Stimulated activated CD8-positive, alpha-beta memory T cell treated with anti-CD3 and anti-CD28 coated beads, Interleukin-7, amount 100 ng/mL, for 1 hour (primary cell): ENCODE measurements at places on chromosomes 13 and 19.
A peak's percentile ranks its signal among the peaks of the same experiment; 100 is the strongest.

DNA sequence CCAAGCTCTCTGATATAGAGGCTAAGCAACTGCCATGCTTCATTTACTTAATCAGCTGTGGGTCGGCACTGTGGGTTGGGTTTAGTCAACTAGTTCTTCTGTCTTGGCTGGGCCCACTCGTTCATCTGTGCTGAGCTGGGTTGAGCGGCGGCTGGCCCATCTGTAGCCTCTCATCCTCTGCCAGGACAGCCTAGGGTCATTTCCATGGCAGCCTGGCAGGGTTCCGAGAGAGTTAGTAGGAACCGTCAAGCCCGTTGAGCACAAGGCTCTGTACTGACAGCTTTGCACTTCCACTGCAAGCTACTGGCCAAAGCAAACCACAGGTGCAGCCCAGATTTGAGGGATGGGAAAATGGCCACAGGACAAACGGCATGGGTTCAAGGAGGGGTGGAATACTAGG, 6.6 kb upstream of the ZNF835 start:
- no peak for DNase-seq

DNA sequence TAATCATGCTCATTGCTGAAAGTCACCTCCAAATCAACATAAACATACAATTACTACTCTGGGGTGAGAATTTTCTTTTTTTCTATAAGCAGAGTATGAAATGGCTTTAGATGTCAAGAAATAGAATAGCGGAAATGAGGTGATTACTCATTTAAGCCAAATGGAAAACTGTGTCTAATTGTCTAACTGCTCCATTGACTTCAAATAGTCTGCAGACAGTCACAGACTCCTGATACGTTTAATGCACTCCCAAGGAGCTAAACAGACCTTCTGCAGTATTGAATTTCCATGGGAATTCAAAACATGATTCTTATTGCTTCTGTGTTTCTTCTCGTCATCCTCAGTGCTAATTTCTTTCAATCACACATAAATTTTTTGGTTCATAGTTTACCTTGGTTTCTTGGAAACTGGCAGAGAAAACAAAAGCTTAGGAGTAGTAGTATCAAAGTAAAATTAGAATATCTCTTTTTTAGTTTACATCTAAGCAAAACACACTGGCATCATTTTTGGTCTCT, 865.2 kb upstream of the SLC10A2 start:
- no peak for DNase-seq

GRCh38 chr13:31282741-31283455, 83.1 kb downstream of the B3GLCT start:
- DNase-seq: no peak

DNA sequence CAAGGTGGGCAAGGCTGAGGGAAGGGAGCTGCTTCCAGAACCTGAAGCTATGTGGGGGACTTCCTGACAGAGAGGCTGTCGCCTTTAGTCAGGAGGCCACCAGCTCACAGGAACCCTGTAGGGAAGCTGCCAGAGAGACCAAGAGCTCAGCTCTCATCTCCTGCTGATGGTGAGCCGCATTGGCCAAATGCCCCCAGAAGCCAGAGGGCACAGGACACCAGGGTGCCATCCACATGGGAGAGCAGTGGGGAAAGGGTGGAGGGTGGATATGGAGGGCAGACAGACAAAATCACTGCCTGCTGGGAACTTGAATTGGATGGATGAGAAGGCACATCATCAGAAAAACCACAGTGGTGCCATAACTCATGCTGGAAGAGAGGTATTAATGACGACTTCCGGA, 36.0 kb downstream of the SERP2 start:
- DNase-seq: no peak

DNA sequence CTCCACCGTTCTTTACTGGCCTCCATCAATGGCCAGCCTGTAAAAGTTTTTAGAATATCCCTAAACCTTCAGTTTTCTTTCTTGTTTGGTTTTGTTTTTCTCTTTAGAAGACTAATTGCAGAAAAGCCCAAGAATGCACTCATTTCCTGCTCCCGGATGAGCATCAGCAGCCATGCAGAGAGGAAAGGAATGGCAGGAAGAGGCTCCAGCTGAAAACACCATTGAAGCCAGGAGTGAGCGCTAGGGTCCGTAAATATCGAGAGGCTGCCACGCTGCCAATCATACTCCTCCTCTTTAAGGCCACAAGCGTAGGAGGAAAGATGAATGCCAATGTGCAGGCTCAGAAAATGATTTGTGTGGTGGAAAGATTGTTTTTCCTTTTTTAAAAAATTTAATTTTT, 57.4 kb upstream of the UBE2L5 start:
- DNase-seq: no peak

GRCh38 chr13:96925477-96925876, 68.8 kb downstream of the OXGR1 start:
- DNase-seq: no peak

DNA sequence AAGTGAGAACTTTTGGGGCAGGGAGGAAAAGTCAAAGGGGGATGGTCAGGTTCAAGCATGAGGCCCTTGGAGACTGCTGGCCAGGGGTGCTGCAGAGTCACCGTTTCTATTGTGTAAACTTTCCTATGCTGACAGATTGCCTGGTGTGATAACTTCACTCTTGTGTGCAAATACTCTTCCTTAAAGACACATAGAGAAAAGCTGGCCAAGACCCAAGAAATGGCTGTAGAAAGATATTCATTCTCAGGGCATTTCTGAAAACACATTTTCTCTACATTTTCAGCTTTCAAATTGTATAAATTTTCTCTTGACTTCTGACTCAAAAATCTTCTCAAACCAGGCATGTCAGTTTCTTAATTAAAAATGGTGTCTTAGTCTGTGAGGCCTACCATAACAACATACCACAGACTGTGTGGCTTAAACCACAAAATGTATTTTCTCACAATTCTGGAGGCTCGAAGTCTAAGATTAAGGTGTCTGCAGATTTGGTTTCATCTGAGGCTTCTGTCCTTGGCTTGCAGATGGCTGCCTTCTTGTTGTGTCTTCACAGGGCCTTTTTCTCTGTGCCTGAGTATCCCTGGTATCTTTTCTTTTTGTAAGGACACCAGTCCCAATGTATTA, 304.5 kb downstream of the KCNRG start:
- no peak for DNase-seq

DNA sequence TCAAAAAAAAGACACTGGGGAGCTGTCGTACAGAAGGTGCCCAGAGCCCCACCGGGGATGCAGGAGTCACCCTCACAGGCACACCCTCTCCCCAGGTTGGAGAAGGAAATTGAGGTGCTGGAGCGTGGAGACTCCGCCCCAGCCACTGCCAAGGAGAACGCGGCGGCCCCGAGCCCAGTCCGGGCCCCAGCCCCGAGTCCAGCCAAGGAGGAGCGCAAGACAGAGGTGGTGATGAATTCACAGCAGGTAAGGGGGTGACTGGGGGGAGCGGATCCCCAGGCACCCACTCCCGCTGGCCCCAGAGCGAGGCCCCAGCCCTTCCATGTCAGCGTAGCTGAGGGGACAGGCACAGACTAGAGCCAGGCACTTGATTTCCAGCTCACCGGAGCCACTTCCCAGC, 19.9 kb upstream of the MISP start:
- no peak for DNase-seq

DNA sequence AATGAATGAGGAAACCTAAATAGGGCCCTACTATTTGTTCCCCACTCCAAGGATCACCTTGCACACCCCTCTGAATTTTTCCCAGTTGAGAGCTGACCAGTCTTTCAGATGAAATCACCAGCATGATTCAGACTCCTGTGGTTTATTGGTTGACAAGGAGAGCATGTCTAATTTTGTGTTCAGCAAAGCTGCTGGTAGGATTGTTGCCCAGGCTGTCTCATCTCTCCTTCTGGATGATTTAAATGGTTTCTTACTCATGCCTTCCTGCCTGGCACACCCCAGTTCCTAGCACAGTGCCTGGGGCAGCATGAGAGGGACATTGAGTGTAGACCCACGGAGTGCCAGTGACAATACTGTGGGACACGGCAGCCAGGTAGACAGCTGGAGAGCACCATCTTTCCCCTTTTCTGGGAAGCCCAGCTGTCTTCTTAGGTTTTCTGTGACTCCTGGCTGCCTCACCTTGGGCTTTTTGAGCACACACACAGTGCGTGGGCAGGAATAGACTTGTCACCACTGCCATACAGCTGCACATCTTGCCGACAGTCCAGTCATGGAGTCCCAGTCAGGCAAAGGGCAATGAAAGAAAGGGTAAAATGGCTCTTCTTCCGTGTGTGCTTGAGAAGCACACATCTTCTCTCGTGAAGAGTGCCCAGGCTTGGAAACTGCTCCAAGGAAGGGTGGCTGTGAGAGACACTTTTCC, 12.3 kb downstream of the FGF9 start:
- DNase-seq: no peak

DNA sequence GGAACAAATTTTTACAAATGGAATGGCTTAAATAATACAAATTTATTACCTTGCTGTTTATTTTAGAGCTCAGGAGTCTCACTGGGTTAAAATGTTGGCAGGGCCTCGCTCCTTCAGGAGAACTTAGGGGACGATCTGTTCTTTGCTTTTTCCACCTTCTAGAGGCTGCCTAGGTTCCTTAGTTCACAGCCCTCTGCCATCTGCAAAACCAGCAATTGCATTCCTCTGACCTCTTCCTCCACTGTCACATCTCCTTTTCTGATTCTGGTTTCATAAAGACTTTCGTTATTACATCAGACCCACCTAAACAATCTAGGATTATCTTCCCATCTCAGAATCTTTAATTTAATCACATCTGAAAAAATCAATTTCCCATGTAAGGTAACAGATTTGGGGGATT, 249.6 kb upstream of the SPRY2 start:
- DNase-seq: no peak

- DNase-seq: no peak
These were observed 399.1 kb upstream of the GPC6 start for GRCh38 chr13:92827503-92827902.

GRCh38 chr13:45926741-45927140, 75.2 kb upstream of the SIAH3 start:
- no peak for DNase-seq

DNA sequence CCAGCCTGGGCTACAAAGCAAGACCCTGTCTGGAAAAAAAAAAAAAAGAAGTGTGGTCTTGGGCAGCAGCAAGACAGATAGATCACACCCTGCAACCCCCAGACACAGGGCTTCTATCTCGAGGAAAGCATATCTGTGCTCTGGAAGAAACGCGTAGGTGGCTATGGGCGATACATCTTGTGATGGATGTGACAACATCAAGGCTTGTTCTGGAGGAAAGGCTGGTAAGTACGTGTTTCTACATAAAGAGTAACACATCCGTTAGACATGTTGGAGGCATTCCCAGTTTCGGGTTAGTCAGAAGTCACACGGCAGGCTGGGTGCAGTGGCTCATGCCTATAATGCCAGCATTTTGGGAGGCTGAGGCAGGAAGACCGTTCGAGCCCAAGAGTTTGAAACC, 6.6 kb upstream of the DHDH start:
- no peak for DNase-seq

GRCh38 chr19:31160336-31160926, 188.8 kb downstream of the TSHZ3 start:
- no peak for DNase-seq

- DNase-seq: no peak
These were observed 14.2 kb downstream of the EFNB2 start for GRCh38 chr13:106521095-106521799.

GRCh38 chr13:31761951-31762350, 22.6 kb downstream of the RXFP2 start:
- DNase-seq: no peak

DNA sequence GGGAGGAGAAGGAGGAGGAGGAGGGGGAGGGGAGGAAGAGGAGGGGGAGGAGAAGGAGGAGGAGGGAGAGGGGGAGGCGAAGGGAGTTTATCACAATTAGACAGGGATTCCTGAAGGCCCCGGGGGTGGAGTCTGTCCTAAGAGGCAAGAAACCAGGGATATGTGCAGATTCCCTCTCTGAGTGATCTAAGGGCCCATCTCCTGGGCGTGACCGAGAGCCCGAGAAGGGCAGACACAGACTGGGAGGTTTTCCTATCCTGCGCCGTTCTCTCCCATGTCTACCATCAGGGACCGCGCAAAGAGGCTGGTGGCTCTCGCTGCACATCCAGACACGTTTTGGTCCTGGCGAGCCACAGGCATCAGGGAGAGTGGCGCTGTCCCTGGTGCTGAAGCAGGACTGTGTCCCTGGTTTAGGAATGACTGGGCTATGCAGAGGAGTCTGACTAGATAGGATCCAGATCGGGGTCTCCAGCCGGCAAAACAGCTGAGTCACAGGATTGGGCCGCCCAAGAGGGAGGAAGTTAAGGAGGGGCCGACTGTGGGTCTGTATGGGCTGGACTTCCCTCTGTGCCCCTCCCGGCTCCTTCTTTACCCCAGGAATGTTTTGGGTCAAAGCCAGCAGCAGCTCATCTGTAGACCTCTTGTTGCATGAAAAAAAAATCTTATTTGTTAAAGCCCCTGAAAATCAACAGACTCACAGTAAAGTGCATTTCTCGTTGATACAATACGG, 17.9 kb upstream of the ZNF175 start:
- peak; percentile 12 for DNase-seq

DNA sequence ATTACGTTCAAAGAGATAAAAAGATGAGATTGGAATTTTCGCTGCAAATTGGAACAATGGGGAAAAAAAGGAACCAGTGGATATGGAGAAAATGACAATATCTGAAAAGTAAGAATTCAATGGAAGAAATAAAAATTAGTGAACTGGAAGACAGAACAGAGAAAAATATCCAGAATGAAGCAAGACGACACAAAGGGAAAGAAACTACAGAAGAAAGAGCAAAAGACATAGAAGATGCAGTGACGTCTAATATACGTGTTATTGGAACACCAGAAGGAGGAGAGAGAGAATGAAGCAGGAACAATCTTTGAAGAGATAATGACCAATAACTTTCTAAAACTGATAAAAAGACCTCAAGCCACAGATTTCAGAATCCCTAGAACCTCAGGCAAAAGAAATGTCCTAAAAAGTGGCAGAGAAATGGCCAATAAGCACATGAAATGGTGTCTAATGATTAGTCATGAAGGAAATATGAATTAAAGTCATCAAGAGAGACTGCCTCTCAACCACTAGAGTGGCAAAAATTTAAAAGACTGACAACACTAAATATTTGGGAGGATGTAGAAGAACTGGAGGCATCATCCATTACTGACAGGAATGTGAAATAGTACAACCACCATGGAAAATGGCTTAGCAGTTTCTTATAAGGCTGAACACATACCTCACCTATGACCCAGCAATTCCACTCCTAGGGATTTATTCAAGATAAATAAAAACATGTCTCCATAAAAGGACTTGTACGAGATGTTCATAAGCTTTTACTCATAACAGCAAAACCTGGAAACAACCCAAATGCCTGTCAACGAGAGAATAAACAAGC, 56.5 kb downstream of the GADD45B start:
- DNase-seq: no peak
